Fibroblast of lung (primary cell): ENCODE measurements at places on chromosomes 4 and X. TPM values are rescaled to one million over a fixed set of nuclear protein-coding genes. Genes with fewer than 3 reads are reported as not detected.
A peak's percentile ranks its signal among the peaks of the same experiment; 100 is the strongest.

DNA sequence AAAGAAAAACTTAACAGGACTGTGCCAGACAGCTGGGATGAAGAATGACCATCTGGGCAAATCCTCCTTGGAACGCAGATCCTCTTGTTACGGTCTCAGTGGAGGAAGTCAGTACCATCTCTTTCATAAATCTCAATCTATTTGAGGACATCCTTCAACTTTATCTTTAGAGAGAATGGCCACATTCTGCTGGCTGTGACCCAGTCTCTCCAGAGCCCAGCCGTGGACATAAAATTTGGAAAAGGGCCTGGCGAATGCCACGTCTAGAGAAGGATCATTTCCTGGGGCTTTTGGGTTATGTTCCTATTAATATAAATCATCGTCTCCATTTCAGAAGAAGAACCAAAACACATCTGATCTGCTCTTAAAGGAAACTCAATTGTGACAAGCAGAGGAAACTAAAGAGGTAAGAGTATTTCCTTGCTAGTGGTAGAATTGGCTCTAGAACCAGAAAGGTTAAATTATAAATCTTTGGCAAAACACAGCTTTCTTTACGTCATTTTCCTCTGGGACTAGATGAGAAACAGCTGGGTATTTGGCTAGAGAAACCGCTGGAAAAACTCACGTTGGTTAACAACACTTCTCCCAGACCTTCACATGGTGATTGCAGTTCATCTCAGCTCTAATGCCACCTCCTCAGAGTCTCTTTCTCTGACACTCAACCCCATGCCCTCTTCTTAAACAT, 164.7 kb downstream of the CHIC2 start:
- no peaks in the 10 kb centered on the region for H3K27me3 ChIP-seq
- H3K4me1 ChIP-seq = peaks cover 8% of the 10 kb centered on the region
- DNase-seq = peak; percentile 43
- H3K36me3 ChIP-seq = no peaks in the 10 kb centered on the region

DNA sequence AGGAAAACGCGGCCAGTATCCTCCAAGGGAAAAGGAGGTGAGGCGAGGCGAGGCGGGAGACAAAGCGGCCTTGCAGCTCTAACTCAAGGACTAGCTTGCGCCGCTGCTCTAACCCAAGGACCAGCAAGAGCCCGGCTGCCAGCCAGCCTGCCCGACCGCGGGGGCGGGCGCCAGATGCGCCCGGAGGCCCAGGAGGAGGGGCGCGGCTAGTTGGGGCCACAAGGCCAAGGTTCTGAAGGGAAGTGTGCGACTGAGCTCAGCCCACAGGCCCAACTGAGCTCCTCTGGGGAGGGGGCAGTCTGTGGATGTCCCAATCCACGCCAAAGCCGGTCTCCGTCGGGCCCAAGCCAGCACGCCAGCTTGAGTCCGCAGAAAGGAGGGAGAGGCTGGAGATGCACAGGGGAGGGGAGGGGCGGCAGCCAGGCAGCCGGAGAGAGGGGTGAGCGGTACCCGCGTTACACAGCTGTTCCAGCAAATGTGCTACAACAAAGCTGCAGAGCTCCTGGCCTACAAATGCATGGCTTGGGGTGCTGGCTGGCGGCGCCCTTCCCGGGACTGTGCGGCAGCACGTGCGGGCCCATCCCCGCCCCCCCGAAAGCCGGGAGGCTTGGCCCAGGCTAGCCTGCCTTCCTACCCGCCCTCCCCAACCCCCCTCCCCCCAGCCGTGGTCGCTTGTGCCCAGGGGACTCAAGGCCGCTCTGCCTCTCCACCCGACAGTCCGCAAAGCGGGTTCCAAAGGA, 637 bp downstream of the AMER1 start:
- peak overlapping the region; percentile 67 for H3K27ac ChIP-seq
- no peaks in the 10 kb centered on the region for H3K4me1 ChIP-seq
- H3K27me3 ChIP-seq = no peaks in the 10 kb centered on the region
- H3K4me3 ChIP-seq = peak overlapping the region; percentile 62

DNA sequence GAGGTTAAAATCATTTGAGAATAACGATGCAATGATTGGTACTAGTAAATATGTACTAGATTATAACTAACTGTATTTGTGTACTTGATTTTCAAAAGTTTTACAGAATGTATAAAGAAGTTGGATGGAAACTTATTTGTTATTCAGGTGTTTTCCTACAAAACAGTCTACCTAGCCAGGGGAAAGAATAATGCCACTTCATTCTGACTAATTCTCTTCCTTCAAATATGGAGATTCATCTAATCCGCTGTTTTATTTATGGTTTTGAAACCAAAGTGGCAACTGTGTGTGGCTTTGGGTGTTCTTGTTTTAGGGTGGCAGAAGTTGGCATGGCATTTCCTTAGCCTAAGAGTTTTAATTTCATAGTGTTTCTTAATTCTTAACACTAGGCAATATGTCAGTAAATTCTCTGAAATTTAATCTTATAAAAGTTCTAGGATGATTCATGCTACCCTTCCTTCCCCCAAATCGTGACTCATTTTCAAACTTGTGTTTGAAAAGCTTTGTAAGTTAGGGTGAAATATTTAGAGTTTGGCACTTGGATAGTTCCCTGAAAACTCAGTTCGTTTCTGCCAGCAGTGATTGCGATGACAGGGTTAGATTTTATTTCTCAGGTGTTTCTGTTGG, 62.6 kb downstream of the DCLK2 start:
- peaks cover 15% of the 10 kb centered on the region for H3K4me1 ChIP-seq
- DNase-seq = peak; percentile 81
- no peak overlapping the region for H3K27ac ChIP-seq
- H3K27me3 ChIP-seq = no peaks in the 10 kb centered on the region

DNA sequence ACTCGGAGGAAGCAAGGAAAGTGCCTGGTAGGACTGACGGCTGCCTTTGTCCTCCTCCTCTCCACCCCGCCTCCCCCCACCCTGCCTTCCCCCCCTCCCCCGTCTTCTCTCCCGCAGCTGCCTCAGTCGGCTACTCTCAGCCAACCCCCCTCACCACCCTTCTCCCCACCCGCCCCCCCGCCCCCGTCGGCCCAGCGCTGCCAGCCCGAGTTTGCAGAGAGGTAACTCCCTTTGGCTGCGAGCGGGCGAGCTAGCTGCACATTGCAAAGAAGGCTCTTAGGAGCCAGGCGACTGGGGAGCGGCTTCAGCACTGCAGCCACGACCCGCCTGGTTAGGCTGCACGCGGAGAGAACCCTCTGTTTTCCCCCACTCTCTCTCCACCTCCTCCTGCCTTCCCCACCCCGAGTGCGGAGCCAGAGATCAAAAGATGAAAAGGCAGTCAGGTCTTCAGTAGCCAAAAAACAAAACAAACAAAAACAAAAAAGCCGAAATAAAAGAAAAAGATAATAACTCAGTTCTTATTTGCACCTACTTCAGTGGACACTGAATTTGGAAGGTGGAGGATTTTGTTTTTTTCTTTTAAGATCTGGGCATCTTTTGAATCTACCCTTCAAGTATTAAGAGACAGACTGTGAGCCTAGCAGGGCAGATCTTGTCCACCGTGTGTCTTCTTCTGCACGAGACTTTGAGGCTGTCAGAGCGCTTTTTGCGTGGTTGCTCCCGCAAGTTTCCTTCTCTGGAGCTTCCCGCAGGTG, 637 bp downstream of the AR start:
- no peaks in the 10 kb centered on the region for H3K4me1 ChIP-seq
- H3K27ac ChIP-seq = no peak overlapping the region
- peak overlapping the region; percentile 68 for H3K4me3 ChIP-seq
- no peaks in the 10 kb centered on the region for H3K27me3 ChIP-seq

- H3K4me3 ChIP-seq = no peak overlapping the region
- no peaks in the 10 kb centered on the region for H3K36me3 ChIP-seq
- no peak for DNase-seq
- H3K27ac ChIP-seq = no peak overlapping the region
- no peaks in the 10 kb centered on the region for H3K27me3 ChIP-seq
- no peaks in the 10 kb centered on the region for H3K4me1 ChIP-seq
These were observed 261.2 kb upstream of the GPC4 start for GRCh38 chrX:133676344-133677122.

GRCh38 chr4:85886665-85887064, 411.7 kb downstream of the ARHGAP24 start:
- no peak for DNase-seq
- H3K4me3 ChIP-seq = no peak overlapping the region
- H3K27me3 ChIP-seq = no peaks in the 10 kb centered on the region
- no peak overlapping the region for H3K27ac ChIP-seq

DNA sequence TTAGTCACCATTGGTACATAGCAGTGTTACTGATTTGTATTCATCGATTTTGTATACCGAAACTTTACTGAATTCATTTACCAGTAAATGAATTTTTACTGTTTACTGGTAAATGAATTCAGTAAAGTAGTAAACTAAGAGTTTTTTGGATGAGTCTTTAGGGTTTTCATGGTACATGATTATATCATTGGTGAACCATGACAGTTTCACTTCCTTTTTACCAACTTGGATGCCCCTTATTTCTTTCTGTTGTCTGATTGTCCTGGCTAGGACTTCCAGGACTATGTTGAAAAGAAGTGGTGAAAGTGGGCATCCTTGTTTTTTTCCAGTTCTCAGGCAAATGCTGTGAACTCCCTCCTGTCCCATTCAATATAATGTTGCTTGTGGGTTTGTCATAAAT, 494.9 kb downstream of the GALNTL6 start:
- no peak for DNase-seq
- no peaks in the 10 kb centered on the region for H3K27me3 ChIP-seq
- H3K4me3 ChIP-seq = no peak overlapping the region
- H3K36me3 ChIP-seq = no peaks in the 10 kb centered on the region

The CXXC4 gene
- under 0.01 TPM in 2 replicates for total RNA-seq

The ARMCX1 gene
- total RNA-seq = 70.4 and 79.4 TPM in 2 replicates

GRCh38 chr4:22463179-22463578, 52.7 kb downstream of the ADGRA3 start:
- H3K4me3 ChIP-seq = no peak overlapping the region
- no peaks in the 10 kb centered on the region for H3K36me3 ChIP-seq
- no peak overlapping the region for H3K27ac ChIP-seq
- DNase-seq = no peak
- H3K27me3 ChIP-seq = no peaks in the 10 kb centered on the region

The VSIG4 gene
- not detected in 2 replicates for total RNA-seq

The ZNF711 gene
- 0.50 and 1.0 TPM in 2 replicates for total RNA-seq

- H3K4me1 ChIP-seq = no peaks in the 10 kb centered on the region
- no peak overlapping the region for H3K4me3 ChIP-seq
- no peaks in the 10 kb centered on the region for H3K27me3 ChIP-seq
- no peak for DNase-seq
- H3K27ac ChIP-seq = no peak overlapping the region
- H3K36me3 ChIP-seq = no peaks in the 10 kb centered on the region
These were observed 29.7 kb downstream of the FAM53A start for GRCh38 chr4:1654216-1654955.

GRCh38 chr4:7805533-7806337, 133.9 kb downstream of the AFAP1 start:
- H3K27ac ChIP-seq = peak overlapping the region; percentile 68
- no peak overlapping the region for H3K4me3 ChIP-seq
- H3K4me1 ChIP-seq = peaks cover 29% of the 10 kb centered on the region
- peak; percentile 98 for DNase-seq
- H3K36me3 ChIP-seq = peaks cover 9% of the 10 kb centered on the region

The SPANXD gene
- total RNA-seq = not detected in 2 replicates

GRCh38 chrX:135330706-135331105, 21.4 kb downstream of the ETDC start:
- H3K36me3 ChIP-seq = no peaks in the 10 kb centered on the region
- H3K4me1 ChIP-seq = peaks cover 2% of the 10 kb centered on the region
- no peak for DNase-seq
- no peak overlapping the region for H3K27ac ChIP-seq
- H3K27me3 ChIP-seq = no peaks in the 10 kb centered on the region

The SHISA3 gene
- 0.26 and 0.33 TPM in 2 replicates for total RNA-seq

- no peak for DNase-seq
- no peak within 1 kb of the TSS for H3K4me3 ChIP-seq
- no peak within 1 kb of the TSS for H3K27ac ChIP-seq
- no peaks in the 10 kb centered on the region for H3K27me3 ChIP-seq
These were observed at the start of gene ARSH for GRCh38 chrX:3006495-3006894. Gene ARSH (plus strand): TSS chrX:3006546. CDS start chrX:3006613, 67 bp downstream.

DNA sequence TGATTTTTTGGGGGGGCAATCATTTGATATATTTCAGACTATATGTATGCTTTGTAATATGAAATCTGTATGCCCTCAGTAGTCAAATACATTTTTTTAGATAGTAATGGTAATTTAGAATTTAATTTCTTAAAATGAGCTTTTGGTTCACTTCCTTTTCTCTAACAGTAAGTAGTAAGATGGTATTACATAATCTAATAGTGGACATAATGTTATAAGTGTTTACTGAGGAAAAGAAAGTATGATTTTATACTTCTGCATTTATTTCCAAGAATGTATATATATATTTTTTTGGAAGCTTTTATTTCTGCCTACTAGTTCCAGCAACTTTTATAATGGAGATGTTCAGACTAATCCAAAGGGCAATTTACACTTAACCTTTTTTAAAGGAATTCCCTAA, 1450.7 kb upstream of the TENM3 start:
- H3K27ac ChIP-seq = no peak overlapping the region
- H3K27me3 ChIP-seq = no peaks in the 10 kb centered on the region
- H3K36me3 ChIP-seq = no peaks in the 10 kb centered on the region
- no peak overlapping the region for H3K4me3 ChIP-seq

DNA sequence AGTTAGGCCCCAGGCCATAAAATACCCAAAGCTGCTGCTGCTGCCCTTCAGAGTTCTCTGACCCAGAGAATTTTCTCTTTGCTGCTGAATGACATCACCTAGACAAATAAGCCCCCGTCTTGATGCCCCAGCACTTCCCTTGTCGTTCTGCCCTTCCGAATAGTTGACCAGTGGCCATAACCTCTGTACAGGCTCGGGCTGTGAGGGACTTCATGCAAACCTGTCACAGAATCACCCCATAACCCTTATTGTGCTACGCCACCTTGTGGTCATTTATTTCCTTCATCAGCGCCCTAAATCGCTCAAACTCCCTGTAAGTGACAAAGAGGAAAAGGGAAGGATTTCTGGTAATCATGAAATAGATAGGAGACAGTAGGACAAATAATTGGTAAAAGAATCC, 18.8 kb downstream of the SPACA5 start:
- H3K36me3 ChIP-seq = no peaks in the 10 kb centered on the region
- no peak overlapping the region for H3K27ac ChIP-seq
- peak; percentile 41 for DNase-seq
- H3K4me1 ChIP-seq = no peaks in the 10 kb centered on the region
- H3K27me3 ChIP-seq = no peaks in the 10 kb centered on the region
